A673 (cell line): ENCODE measurements at places on chromosomes 4 and X. TPM values are rescaled to one million over a fixed set of nuclear protein-coding genes. Genes with fewer than 3 reads are reported as not detected.
A peak's percentile ranks its signal among the peaks of the same experiment; 100 is the strongest.

The IL2 gene
- total RNA-seq, result not detected in 2 replicates

The FAM149A gene
- total RNA-seq, result 0.90 and 2.4 TPM in 2 replicates

The SPANXN3 gene
- total RNA-seq, result not detected in 2 replicates

The TMEM47 gene
- 35.9 and 36.4 TPM in 2 replicates for total RNA-seq

The AMTN gene
- total RNA-seq, result not detected in 2 replicates

The IQCM gene
- total RNA-seq, result not detected in 2 replicates

The TIGD4 gene
- total RNA-seq, result 0.41 and 0.48 TPM in 2 replicates

The EDNRA gene
- 16.1 and 23.9 TPM in 2 replicates for total RNA-seq

The LANCL3 gene
- total RNA-seq, result 2.4 and 2.5 TPM in 2 replicates

The PAGE1 gene
- not detected in 2 replicates for total RNA-seq

- no peak for DNase-seq
Measured at GRCh38 chr4:72446353-72447055, 122.5 kb downstream of the ADAMTS3 start.

GRCh38 chrX:129932016-129932820 is 26.3 kb downstream of the UTP14A start:
- peak; percentile 90 for DNase-seq

DNA sequence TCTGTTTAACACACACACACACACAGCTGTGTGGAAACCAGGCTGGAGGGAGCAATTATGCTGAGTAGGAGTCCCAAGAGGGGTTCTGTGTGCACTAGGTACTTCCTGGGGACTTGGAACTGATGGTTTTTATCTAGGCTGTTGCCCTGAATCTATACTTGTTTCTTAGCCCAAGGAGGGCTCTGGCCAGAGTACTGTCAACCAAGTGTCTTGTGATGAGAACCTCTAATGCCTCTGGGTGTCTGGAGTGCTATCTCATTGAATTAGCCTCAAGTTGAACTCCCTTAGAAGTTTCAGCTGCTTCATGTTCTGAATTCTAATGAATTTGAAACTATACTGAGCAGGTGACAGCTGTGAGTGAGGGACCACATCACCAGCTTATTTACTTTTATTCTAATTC is 16.6 kb downstream of the ARHGAP24 start:
- DNase-seq, result no peak

DNA sequence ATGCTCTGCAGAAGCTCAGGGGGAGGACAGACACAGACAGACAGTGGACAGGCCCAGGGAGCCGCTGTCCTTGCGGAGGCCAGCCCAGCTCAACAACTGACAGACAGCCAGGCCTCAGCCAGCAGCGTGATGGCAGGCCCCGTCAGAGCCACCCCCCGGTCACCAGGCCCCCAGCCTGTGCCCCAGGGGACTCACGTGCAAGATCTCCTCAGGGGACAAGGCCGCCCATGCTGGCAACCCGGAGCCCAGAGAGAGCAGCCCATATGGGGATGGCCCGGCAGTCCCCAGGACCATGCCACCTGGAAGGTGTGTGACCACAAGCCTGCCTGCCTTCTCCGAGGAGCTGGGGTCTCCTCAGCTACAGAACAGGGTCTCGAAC is 28.0 kb upstream of the MXD4 start:
- DNase-seq, result no peak

DNA sequence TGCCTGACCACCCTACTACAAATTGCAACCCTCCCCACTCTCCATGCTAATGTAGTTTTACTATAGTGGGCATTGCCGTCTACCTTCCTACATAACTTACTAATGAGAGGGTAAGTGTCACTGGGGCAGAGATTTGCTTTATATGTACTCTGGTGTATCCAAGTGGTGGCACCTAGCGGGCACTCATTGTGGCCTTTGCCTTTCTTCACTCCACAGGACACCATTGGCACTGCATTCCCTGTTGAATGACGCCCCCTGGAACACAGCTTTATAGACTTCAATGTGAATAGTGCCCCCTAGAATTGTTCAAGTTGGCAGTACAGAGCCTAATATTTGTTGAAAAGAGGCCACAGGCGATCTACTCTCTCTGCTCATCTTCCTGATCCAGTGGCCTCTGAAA is 215.8 kb downstream of the MID1IP1 start:
- DNase-seq, result no peak

GRCh38 chrX:68273887-68274286 is 159.4 kb downstream of the OPHN1 start:
- peak; percentile 11 for DNase-seq

- DNase-seq, result no peak
Measured at GRCh38 chr4:85446141-85446861, 28.6 kb upstream of the ARHGAP24 start.

DNA sequence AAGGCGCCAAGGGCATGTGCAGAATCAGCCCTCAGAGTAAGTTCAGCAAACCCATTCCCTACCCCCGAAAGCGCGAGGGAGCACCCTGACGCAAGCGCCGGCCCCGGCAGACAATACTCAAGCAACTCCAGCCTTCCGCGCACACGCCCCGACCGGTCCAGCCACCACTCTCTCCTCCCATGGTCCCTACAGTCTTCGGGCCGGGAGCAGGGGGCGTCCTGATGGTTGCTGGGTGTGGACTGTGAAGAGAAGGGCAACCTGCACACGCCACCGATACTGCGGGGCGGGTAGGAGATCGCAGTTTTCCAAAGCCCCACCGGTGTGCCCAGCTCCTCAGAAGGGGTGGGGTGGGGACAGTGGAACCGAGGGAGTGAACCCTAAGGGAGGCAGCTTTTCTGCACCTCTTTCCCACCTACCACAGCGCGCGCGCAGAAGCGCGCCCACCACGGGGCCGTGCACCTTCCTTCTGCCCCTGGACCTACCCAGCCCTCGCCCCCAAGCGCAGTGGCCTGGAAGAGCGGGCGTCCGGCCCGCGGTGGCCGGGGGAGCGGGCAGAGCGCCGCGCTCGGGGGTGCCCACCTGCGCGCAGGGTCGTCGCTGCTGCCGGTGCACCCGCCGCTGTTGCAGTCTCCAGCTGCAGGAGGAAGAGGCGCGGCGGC is 650.2 kb upstream of the DIPK2B start:
- DNase-seq, result peak; percentile 66

- no peak for DNase-seq
Measured at GRCh38 chr4:182967403-182967802, 50.2 kb upstream of the DCTD start.

- no peak for DNase-seq
Measured at GRCh38 chr4:6182376-6183280, 17.7 kb downstream of the JAKMIP1 start.

DNA sequence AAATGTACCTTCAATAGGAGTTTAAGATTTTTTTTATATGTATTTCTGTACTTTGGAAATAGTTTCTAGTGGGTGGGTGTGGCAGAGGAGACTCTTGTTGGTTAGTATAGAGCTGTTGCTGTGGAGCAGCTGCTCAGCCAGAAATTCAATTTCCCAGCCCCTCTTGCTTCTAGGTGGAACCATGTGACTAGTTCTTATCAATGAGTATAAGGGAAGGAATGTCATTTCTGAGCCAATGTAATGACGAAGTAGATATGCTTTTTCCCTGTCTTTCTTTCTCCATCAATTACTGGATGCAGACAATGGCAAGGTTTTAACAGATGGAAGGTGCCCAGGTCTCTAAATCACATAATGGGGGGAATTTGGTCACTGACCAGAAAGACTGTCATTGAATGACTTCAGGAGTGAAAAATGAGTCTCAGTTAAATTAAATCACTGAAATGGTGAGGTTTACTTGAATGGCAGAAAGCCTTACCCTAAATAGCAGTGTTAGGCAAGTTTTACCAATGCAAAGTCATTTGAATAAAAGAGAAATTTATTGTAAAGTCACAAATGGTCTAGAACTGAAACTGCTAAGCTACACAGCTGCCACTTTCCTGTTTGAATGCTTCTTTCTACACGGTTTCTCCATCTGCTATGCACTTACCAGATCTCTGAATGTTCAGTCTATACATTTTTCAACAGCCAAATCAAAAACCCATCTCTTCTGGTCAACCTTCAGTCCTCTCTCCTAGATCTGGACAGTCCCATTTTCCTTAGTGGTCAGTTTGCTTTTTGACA is 795.4 kb upstream of the MAGEB2 start:
- DNase-seq, result no peak

GRCh38 chr4:145635630-145636029 is 16.4 kb downstream of the MMAA start:
- no peak for DNase-seq

- no peak for DNase-seq
Measured at GRCh38 chr4:178778496-178778895, 1336.3 kb upstream of the AGA start.

DNA sequence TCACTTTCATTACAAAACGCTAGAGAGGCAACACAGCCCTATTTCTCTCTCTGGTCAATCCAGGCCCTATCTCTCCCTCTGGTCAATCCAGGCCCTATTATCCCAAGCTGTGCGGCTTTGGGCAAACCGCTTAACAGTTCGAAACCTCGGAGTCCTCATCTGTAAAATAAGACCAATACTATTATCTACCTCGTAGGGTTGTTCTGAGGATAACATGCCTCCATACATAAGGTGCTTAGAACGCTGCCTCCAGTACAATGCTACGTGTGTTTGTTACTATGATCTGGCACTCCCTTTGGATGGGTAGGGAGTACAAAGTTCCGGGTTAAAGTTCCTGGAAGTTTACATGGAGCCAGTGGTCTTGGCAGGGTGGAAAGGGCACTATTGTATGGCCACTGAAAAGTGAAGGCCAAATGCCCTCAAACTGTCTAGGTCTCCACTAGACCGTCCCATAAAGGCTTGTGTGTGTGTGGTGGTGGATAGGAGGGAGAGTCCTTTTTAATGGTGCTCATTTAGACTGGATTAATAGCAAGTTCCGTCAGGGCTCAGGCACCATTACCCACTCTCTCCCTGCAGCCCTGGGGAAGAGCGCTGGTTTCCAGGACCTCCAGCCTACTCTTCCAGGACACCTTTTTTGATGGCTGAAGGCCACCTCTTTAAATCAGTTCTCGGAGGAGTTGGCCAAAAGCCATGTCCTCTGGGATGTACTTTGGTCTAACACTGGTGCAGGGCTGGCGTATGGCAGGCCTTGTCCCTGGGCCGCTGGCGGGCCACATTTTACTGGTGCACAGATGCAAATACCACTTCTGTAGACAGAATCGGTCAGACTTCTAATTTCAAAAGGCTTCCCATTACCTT is 75.6 kb upstream of the BCOR start:
- no peak for DNase-seq

DNA sequence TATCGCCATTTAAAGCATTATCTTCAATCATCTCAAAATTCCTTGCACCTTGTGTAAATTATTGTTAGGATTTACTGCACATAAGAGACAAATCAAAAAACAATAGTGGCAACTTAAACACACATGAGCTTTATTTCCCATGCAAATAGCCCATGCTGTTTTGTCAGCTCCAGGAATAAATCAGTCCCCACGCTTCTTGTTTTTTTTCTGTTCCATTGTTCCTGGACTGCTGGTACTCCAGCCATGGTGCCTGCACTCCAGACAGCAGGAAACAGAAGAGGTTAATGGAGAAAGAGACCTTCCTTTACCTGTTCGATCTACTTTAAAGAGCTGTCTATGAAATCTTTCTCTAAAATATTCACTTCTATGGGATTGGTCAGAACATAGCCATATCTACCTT is 1515.7 kb upstream of the TENM3 start:
- no peak for DNase-seq

- DNase-seq, result no peak
Measured at GRCh38 chr4:145734031-145734430, 54.1 kb downstream of the C4orf51 start.

GRCh38 chrX:11908371-11908770 is 150.3 kb downstream of the MSL3 start:
- DNase-seq, result peak; percentile 49

- DNase-seq, result no peak
Measured at GRCh38 chrX:36869457-36869856, 138.7 kb upstream of the FAM47C start.

- no peak for DNase-seq
Measured at GRCh38 chr4:139085141-139085540, 69.6 kb downstream of the NOCT start.

GRCh38 chr4:7335344-7336066 is 99.2 kb downstream of the PSAPL1 start:
- peak; percentile 52 for DNase-seq

- DNase-seq, result no peak
Measured at GRCh38 chr4:112895811-112896608, 153.4 kb upstream of the ANK2 start.

GRCh38 chr4:6676722-6677558 is 16.7 kb upstream of the S100P start:
- DNase-seq, result no peak

GRCh38 chr4:182093935-182094334 is 149.3 kb upstream of the TENM3 start:
- DNase-seq, result no peak

DNA sequence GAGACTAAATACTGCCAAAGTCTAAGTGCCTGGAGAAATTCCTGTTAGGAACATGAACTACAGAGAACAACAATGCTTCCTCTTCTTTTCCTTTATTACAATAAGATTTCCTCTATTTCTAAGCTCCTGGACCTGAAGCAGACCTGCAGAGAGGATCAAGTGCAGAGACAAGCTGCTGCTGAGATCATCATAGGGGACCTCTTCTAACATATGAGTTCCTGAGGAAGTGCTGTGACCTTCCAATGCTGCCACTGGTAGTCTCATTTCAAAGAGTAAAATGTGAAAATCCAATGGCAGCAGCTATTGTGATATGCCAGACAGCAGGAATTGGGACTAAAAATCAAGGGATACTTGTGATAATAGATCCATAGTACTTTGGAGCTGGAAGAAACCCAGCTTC is 28.0 kb downstream of the CCNG2 start:
- DNase-seq, result no peak

DNA sequence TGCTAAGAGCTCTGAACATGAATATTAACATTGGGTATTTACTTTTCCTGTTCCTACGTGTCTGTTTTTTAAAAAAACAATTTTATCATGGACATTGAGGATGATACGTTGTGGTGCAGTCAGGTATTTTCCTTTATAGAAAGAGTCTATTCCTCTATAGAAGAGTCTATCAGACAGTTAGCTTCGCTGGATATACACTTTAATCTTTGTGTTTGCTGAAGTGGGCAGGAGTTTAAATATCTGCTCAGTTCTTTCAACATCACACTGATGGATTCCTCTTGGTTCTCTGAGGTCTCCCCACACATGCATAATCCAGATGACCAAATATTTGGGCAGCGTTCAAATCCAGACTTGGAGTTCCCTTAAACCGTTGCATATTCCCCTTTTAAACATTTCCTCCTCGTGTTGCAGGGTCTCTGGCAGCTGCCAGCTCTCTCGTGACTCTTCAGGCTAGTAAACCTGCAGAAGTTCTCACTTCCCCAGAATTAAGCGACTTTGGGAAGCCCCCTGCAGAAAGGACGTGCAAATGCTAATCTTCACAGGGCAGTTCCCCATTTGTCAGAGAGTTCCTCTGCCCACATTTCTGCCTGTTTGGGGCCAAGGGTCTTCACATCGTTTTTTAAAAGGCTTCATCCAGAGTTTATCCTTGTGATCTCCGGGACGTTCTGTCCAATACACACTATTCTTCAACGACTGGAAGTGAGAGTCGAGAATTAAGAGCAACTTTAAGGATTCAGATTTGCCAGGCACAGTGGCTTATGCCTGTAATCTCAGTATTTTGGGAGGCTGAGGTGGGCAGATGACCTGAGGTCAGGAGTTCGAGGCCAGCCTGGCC is 20.5 kb upstream of the DHRSX start:
- no peak for DNase-seq

GRCh38 chr4:99202536-99202935 is 16.5 kb downstream of the ADH6 start:
- no peak for DNase-seq

- no peak for DNase-seq
Measured at GRCh38 chr4:76106442-76106841, 31.9 kb downstream of the ART3 start.
